ENCODE measurements at places on chromosomes 5 and 9.

DNA sequence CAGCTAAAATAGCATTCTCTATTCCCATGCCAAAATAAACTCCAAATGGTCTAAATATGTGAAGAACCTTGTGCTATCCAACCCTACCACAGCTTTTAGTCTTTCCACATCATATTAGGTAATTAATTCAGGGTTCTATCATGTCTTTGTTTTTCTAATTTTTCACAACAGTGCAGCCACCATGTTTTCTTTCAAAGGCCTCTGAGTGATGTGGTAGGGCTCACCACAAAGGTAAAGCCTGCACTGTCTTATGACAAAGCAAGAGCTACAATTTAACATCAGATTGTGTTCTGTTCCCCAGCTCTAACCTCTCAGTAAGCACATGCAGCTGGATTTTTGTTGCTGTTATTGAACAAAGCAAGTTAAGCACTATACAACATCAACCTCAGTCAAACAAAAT is 52.4 kb downstream of the MEF2C start:
- no peak for DNase-seq

- DNase-seq = no peak
These were observed 75.9 kb downstream of the IRX2 start for GRCh38 chr5:2675548-2675947.

GRCh38 chr9:118630931-118631595 is 738.2 kb downstream of the BRINP1 start:
- DNase-seq = no peak

DNA sequence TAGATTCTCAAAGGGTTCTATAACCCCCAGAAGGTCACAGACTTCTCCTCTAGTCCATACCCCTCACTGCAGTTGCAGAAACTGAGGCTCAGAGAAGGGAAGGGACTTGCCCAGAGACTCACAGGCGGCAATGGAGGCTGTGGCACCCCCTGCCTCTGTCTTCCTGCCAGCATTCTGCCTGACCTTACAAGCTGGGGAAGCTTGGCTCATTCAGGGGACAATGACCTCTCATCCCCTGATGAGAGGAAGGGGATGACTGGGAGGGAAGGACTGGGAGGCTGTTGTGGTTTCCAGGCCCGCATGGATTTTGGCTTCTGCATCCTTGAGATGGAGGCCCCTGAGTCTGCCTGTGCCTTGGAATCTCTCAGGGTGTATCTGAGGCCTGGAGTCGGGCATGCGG is 897 bp downstream of the NDST1 start:
- no peak for DNase-seq

DNA sequence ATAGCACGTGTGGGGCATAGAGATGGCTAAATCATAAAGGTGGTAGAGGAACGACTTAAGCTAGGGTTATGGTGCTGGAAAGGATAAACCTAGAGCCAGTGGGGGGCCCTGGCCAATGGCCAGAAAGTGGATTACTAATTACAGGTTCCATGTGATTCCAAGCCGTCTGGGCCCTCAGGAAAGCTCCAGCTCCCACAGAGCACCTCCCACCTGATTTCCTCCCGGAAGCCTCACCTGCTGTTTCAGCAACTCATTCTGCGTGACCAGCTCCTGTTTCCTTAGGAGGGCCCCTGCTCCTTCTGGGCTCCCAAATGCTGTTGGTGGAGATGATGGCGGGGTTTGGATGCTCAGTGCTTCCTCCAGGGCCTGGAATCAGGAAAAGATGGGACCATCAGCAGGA is 16.2 kb downstream of the GPX3 start:
- DNase-seq = no peak

GRCh38 chr5:61053937-61054336 is 108.3 kb downstream of the SMIM15 start:
- no peak for DNase-seq

DNA sequence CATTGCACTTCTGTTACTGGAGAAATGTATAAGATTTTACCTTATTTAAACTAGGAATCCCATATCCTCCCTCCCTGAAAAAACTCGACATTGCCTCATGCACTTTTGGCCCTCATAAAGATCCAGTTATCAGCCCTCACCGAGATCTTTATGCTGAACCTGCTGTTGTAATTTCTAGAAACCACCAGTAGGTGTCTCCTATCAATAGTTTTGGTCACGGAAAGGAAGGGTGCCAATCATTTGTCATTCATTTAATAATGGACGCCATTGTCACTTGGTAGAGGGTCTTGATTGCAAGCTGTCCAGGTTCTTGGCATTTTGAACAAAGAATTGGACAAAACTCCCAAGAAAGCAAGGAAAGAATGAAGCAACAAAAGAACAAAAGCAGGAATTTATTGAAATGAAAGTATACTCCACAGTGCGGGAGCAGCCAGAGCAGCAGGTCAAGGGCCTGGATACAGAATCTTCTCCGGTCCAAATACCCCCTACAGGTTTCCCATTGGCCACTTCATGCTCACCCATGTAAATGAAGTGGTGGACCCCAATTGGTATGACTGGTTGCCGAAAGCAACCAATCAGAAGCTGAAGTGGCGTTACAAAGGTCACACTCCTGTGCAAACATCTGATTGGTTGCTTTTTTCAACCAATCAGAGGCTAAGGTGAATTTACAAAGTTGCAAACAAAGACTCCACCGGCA is 524.3 kb downstream of the PSAT1 start:
- no peak for DNase-seq

- no peak for DNase-seq
These were observed 1.3 kb downstream of the SLC35D2 start for GRCh38 chr9:96382175-96382574.

GRCh38 chr9:71984831-71985281 is 73.4 kb downstream of the C9orf85 start:
- no peak for DNase-seq

GRCh38 chr9:278651-279050 is 64.0 kb downstream of the DOCK8 start:
- no peak for DNase-seq

DNA sequence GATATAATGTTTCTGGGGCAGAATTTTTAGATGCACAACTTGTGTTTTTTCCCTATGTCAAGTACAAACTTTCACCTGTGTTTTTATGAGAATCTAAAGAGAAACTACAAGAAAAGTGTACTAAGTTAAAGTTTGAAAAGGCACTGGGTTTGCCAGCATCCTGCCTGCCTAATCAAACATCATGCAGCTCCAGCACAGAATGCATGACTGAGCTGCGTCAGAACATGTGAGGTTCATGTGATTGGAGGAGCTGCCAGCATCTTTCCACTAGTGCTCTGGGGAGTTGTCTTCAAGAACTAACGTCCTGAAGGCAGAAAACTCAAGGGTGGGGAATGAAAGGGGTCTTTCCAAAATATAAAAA is 46.1 kb upstream of the RIC1 start:
- DNase-seq = no peak

DNA sequence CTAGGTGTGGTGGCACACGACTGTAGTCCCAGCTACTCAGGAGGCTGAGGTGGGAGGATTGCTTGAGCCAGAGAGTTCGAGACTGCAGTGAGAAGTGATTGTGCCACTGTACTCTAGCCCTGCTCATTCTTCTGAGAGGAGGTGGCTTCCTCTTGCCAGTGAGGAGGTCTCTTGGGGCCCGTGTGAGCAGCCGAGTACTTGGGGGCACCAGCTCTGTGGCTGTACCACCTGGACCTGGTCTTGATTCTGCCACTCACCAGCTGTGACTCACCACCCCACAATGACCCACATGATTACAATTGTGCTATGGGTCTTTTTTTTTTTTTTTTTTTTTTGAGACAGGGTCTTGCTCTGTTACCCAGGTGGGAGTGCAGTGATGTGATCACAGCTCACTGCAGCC is 18.0 kb upstream of the CRB2 start:
- DNase-seq = no peak

DNA sequence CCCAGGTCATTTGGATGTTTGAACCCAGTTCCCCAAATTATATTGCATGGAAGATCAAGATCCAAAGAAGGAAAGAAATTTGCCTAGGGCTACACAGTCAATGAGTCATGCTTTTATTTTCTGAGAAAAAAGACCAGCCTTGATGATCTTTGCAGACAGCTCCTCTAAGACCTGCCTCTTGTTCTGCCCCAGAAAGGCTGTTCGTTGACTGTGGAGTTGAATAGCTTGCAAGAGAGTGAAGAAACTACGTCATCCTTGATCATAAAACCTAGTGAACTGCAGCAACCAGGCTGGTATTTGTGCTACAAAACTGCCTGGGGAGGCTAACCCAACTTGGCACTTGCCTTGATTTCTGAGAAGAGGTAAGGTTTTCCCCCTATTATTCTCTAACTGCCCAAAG is 263.9 kb downstream of the PAPPA start:
- no peak for DNase-seq

- DNase-seq = no peak
These were observed 58.1 kb upstream of the CDKN2B start for GRCh38 chr9:22067196-22067595.

- no peak for DNase-seq
These were observed 78.2 kb upstream of the IFNE start for GRCh38 chr9:21560281-21560745.
